Renal cortical epithelial cell (primary cell): ENCODE measurements at places on chromosomes 6 and 20. TPM values are rescaled to one million over a fixed set of nuclear protein-coding genes. Genes with fewer than 3 reads are reported as not detected.

FAM217A gene
- total RNA-seq, result not detected in 2 replicates

VWA7 gene
- 2.6 and 8.5 TPM in 2 replicates for total RNA-seq

PRKN gene
- total RNA-seq, result 3.6 and 3.8 TPM in 2 replicates

THBD gene
- total RNA-seq, result 0.99 and 2.4 TPM in 2 replicates

WASF1 gene
- 8.0 and 22.8 TPM in 2 replicates for total RNA-seq

BTN1A1 gene
- total RNA-seq, result not detected in 2 replicates

EYA2 gene
- total RNA-seq, result not detected in 2 replicates

TEAD3 gene
- total RNA-seq, result 3.6 and 10.2 TPM in 2 replicates

COL20A1 gene
- total RNA-seq, result not detected in 2 replicates

IL17A gene
- not detected in 2 replicates for total RNA-seq

SIRPB1 gene
- total RNA-seq, result 3.3 and 6.7 TPM in 2 replicates

SYNDIG1 gene
- total RNA-seq, result 0.05 TPM in 1 of 2 replicates, not detected in the other

VSX1 gene
- not detected in 2 replicates for total RNA-seq

SLCO4A1 gene
- 6.1 and 30.7 TPM in 2 replicates for total RNA-seq

C4A gene
- 1.6 and 42.4 TPM in 2 replicates for total RNA-seq

LAMP5 gene
- 0.10 and 0.17 TPM in 2 replicates for total RNA-seq

CAGE1 gene
- total RNA-seq, result 0.17 TPM in 1 of 2 replicates, not detected in the other

B3GALT4 gene
- total RNA-seq, result 2.7 and 5.9 TPM in 2 replicates

CAPN11 gene
- total RNA-seq, result not detected in 2 replicates

OR2B3 gene
- total RNA-seq, result not detected in 2 replicates

RFX6 gene
- total RNA-seq, result not detected in 2 replicates

LHFPL5 gene
- total RNA-seq, result 0.10 TPM in 1 of 2 replicates, not detected in the other

SYCP2L gene
- 0.35 and 0.52 TPM in 2 replicates for total RNA-seq

SIM1 gene
- 5.6 and 30.8 TPM in 2 replicates for total RNA-seq

IRAK1BP1 gene
- total RNA-seq, result 3.5 and 8.1 TPM in 2 replicates

RNF5 gene
- total RNA-seq, result 58.8 and 80.2 TPM in 2 replicates

BPIFB4 gene
- not detected in 2 replicates for total RNA-seq

SLC13A3 gene
- 1.4 and 4.2 TPM in 2 replicates for total RNA-seq

EPHA7 gene
- total RNA-seq, result 0.87 and 2.0 TPM in 2 replicates

RBPJL gene
- not detected in 2 replicates for total RNA-seq
